ENCODE measurements at places on chromosomes 5 and 9.

GRCh38 chr9:81373294-81373693 lies 316.1 kb downstream of the TLE1 start:
- DNase-seq, result no peak

GRCh38 chr5:167785901-167786300 lies 505.5 kb upstream of the WWC1 start:
- DNase-seq, result no peak

DNA sequence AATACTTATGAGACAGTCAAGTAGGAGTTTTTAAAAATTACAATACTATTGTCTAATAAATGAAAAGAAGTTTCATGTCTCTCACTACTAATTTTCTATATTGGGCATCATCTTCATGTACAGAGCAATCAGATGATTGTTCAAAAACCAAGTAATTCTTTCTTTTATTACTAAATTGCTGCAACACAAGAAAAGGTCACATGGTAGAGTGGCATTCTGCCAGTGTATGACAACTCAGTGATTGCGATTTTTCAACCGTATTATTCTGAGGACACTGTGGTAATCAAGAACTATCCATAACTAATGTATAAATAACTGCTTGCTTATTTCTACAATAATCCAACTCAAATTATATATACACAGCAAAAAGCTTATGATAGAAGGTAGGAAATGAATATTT lies 96.7 kb upstream of the GRHPR start:
- no peak for DNase-seq

DNA sequence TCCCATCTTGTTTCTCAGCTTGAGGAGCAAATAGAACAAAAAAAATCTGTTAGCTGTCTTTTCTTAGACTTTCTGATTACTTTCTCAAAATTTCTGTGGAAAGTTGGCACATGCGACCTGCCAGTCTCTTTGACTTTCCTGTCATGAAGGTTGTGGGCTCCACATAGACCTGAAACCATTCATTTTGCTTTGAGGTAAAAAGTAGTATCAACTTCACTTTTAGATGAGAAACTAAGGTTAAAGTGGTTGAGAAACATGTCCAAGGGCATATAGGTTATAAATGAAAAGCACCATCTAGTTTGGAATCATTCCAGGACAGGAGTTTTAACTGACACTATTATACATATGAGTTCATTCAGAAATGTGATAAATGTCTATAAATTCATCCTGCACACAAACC lies 42.7 kb downstream of the ST8SIA4 start:
- no peak for DNase-seq

GRCh38 chr9:95077053-95077765 lies 240.3 kb downstream of the FANCC start:
- DNase-seq, result no peak

DNA sequence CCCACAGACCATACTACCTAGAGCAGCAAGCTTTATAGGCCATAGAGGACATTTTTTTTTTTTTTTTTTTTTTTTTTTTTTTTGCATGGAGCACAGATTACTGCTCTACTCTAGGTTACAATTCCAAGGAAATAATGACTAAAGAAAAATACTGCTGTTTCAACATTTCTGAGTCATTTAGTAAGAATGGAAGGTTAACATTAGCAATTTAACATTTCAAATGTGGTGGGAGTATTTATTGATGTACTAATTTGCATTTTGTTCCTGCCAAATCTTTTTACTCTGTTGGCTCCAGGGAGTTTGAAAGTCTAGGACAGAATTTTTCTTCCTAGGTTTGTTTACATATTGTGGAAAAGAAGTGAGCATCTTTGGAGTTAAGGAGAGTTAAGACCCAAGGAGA lies 142.1 kb upstream of the CCDC152 start:
- DNase-seq, result no peak

- no peak for DNase-seq
These were observed 37.4 kb downstream of the TNFAIP8 start for GRCh38 chr5:119393201-119393691.

DNA sequence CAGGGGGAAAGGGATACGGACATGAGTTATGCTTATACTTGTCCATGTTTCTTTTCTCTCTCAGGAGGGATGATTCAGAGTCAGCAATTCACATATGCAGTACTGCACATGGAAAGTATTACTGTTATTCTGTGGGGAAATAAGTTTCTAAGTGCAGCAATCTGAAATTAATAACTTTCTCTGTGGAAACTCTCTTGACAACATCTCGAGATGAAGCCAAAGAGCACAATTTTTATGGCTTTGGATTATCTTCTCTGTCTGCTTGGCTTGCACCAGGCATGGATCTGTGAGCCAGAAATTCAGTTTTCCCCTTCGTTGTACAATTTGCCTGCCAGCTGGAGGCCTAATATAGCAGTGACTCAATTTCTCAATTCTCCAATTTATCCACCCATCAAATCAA lies 2.5 kb upstream of the NDFIP1 start:
- no peak for DNase-seq

DNA sequence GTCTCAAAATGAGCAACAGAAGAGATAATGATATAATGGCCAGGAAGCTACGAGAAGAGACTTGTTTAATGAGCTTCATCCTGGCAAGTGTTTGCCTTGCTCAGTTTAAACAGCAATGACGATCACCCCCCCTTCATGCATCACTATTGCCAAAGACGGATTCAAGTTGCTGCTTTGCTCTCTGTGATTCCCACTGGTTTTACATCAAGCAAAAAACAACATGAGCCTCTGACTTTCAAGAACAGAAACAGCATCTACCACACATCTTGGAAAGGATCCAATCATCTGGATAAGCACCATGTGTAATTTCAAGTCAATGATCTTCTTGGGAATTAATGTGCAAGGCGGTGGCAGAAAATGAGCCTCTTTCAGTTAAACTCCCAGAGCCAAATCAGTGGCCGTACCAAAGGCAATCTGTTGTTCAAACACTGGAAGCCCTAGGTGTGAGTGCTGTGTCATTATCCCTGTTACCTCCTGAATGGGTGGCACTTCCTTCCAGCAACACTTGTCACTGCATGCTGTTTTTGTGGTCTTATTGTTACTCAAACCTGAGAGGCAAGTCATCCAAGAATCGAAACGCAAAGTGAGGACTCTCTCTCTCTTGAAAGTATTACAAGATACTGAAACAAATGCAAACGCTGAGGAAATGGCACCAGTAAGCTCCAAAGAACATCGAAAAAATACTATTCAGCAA lies 72.8 kb downstream of the MED27 start:
- no peak for DNase-seq

DNA sequence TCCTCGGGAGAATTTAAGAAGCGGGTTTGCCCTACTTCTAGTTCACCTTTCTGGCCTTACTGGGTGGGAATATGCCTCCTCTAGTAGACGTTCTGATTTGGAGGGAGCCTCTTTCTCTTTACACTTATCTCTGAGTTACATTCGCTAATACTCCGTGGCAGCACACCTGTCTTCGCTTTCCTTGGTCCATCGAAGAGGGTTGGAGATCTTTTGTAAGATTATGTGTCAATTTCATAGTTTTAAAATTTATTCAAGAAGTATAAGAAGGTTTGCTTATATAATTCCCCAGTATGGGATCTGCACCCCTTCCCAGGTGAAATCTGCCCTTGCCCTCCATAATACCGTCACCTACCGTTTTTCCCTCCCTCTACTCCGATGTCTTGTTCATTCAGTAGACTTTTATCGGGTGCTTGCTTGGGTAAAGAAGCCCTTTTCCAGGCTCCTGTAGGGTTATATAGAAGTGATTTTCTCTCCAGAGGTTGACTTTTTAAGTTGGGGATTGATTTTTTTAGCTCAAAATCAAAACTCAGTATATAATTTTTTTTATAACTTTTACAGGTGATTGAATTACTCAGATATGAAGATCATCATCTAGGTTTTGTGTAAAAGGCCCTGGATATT lies 1.1 kb downstream of the GPBP1 start:
- no peak for DNase-seq

DNA sequence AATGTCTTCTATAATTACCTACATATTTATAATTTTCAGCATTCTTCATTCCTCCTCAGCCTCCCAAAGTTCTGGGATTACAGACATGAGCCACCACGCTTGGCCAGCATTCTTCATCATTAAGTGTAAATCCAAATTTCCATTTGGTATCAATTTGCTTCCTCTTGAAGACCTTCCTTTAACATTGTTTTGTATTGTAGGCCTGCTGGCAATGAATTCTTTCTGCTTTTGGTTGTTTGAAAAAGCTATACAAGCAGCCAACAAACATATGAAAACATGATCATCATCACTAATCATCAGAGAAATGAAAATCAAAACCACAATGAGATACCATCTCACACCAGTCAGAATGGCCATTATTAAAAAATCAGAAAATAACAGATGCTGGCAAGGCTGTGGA lies 56.4 kb downstream of the GCNT4 start:
- no peak for DNase-seq

GRCh38 chr9:77987880-77988525 lies 43.6 kb downstream of the GNAQ start:
- no peak for DNase-seq

DNA sequence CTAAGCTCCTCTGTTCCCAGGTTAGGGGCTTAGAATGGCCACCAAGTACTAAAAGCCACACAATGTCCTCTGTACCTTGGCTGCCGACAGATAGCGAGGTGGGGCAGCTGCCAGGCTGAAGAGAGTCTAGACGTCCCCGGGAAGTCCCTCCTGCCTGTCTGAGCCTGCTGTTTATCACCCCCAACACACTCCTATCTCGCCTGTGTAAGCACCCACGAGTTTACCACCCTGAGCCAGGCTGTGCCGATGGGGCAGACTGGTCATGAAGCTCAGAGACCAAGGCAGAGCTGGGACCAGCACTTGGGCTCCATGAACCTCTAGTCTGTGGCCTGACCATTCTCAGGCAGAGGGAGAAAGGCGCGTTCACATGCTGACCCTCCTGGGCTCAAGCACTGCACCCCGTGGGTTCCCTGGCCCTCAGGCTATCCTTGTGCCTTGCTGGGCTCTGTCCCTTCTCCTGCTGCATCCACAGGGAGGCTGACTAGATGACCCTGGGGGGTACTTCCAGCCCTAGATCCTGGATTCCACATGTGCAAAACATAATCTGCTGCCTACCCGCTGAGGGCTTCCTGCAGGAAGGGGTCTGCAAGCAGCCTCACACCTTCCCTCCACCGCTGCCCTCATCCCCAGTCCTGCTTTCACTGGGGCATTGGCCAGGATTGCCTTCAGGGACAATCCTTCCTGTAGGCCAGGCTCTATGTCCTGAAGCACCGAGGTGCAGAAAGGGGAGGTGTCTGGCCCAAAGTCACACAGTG lies 18.6 kb upstream of the SLC25A51 start:
- DNase-seq, result no peak

DNA sequence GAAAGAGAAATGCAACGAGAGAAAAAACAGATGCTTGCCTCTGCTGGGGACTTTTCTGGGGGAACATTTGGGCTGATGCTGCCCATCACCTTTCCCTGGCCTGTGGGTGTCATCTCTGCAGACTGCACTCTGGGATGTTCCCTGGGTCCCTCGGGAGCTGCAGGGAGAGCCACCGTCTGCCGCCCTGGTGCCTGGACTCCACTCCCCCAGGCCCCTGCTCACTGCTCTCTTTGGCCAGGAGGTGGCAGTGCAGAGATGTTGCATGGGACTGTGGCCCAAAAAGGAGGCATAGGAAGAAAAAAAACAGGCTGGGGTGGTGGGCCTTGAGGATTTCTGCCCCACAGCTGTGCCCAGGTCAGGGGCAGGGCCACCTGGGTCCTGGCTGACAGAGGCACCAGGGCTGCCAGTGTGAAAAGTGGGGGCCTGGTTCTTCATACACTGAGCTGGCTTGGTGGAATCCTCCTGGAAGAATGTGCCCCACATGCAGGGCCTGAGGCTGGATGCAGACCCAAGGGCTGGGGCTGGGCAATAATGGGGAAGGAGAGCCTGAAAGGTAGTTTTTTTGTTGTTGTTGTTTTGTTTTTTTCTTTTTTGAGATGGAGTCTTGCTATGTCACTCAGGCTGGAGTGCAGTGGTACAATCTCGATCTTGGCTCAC lies 353.6 kb downstream of the SLIT3 start:
- no peak for DNase-seq

DNA sequence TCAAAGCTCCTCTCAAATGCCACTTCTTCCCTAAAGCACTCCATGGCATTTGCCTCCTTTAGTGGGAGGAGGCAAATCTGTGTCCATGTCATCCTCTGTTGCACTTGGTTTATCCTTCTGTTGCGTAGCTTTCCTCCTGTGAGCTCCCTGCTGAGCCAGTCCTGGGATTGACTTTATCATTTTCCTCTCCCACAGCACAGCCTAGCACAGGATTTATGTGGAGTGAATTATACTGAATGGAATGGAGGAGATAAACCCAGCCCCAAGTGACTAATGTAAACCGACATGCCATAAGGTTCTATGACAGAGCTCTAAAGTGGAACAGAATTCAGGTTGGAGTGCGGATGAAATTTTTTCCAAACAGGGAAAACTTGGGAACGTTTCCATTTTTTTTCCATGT lies 26.4 kb upstream of the TOMM5 start:
- DNase-seq, result no peak

GRCh38 chr5:137888466-137888862 lies 793 bp upstream of the PKD2L2 start:
- DNase-seq, result no peak

- no peak for DNase-seq
These were observed at the start of gene CTXN3 for GRCh38 chr5:127649018-127649439. Gene CTXN3, plus strand, starts transcription at chr5:127649082. Its CDS starts 8,440 bp downstream, at chr5:127657522.

GRCh38 chr5:148466236-148466580 lies 82.5 kb downstream of the FBXO38 start:
- no peak for DNase-seq

DNA sequence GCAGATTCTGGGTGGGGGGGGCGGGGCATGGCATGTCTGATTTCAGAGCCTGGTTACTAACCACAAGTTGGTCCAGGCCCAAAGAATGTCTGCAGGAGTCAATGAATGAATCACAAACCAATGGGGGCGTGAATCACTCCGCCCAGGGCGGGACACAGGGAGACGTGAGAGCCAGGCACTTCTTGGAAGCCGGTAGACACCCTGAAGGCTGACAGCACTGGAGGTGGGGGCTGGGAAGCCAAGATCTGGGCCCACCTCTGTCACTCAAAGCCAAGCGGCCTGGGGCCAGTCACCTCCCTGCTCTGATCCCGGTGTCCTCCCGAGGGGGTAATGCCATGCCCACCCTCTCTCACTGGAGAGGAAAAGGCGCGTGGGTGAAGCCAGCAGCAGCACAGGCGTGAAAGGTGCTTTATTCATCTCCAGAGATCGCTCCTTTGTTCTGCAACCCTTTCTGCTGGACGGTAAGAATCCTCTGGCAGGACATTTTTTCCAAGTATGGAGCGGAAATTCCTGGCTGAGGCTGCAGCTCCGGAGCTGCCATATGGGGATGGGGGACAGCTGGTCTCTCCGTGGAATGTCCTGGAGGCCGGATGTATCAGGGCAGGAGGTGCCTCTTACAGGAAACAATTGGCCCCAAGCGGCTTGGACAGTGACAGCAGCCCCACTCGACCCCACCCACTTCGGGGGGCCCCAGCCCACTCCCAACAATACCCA lies 85.0 kb downstream of the STK10 start:
- DNase-seq, result no peak

- DNase-seq, result no peak
These were observed 57.4 kb downstream of the SERINC5 start for GRCh38 chr5:80198399-80198798.

DNA sequence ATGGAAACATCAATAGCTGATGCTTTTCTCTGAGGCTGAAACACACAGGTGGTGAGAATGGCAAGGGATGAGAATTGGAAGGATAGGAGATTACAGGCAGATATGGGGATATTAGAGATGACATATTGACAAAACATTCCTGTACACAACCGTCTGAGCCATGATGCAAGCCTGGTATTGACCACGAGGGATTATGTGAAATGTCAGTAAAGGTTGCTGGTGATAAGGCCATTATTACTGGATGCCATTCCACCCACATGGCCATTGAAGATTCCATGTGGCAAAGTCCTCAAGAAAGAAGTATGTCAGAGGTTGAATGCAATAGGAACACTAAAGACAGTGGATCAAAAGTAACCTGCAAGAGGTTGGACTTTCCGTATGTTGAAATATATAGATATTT lies 15.7 kb downstream of the GRAMD2B start:
- DNase-seq, result no peak

All from stimulated activated CD8-positive, alpha-beta memory T cell treated with anti-CD3 and anti-CD28 coated beads, Interleukin-7, amount 100 ng/mL, for 24 hours (primary cell).